ENCODE measurements at places on chromosomes 5 and 9.

GRCh38 chr5:90530736-90531487 is 1.5 kb upstream of the LYSMD3 start:
- DNase-seq: no peak

DNA sequence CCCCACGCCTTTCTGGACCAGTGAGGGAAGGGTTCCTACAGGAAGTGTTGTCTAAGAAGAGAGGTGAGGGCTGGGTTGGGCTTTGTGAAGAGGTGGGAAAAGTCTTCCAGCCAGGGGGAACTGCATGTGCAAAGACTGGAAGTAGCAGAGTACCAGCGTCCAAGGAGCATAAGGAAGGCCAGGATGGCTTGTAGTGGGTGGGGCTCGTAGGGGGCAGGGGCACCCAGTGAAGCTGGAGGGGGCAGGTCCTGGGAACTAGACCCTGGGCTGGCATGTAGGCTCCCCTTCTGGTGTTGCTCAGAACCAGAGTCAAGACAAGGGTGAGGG is 20.4 kb downstream of the PRRX2 start:
- DNase-seq: no peak

- DNase-seq: no peak
Observed at GRCh38 chr5:168552146-168552545, 23.0 kb downstream of the FBLL1 start.

DNA sequence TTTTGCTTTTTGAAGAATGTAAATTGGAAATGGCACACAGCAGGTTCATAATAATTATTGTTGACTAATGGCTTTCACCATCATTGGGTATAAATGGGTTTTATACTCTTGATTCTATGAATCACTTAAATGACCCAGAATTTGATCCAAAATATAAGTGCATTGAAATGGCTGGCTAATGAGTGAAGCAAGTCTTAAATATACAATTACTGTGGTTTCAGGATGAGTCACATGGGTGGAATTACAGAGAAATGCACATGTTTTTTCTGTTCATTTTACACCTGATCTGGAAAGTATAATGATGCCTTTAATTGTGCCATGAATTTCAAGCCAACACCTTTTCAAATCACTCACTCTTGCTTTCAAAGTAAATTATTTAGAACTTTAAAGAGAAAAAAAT is 380.8 kb upstream of the CD180 start:
- DNase-seq: no peak

- no peak for DNase-seq
Observed at GRCh38 chr9:79708541-79708940, 136.8 kb downstream of the TLE4 start.

GRCh38 chr9:14080959-14081542 is 232.9 kb downstream of the NFIB start:
- DNase-seq: no peak

- no peak for DNase-seq
Observed at GRCh38 chr9:133492061-133493021, 13.4 kb upstream of the SLC2A6 start.

GRCh38 chr9:127059765-127060361 is 62.6 kb downstream of the ANGPTL2 start:
- DNase-seq: no peak

- DNase-seq: no peak
Observed at GRCh38 chr5:56303511-56303910, 70.4 kb upstream of the ANKRD55 start.

DNA sequence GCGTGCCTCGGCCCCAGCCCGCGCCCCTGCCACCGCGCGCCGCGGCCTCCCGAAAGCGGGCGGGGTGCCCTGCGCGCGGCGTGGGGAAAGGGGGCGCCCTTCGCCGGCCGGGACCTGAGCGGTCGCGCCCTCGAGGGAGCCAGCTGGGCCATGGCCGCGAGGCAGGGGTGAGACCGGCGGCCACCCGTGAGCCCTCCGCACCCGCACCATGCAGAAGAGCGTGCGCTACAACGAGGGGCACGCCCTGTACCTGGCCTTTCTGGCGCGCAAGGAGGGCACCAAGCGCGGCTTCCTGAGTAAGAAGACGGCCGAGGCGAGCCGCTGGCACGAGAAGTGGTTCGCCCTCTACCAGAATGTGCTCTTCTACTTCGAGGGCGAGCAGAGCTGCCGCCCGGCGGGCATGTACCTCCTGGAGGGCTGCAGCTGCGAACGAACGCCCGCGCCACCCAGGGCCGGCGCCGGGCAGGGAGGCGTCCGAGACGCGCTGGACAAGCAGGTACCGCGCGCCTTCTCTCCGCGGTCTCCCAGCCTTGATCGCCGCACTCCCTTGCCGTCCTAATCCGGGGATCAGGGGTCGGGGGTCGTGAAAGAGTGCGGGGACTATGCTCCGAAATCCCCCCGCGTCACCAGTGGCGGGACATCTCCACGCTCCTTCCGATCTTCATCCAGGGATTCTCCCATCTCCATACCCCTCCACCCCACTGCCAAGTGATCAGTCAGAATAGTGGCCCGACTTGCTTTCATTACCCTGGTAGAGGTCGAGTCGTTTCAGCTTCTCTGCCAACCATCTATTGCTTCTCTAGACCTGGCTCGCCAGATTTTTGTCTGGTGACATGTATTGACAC is 590 bp downstream of the RASGRF2 start:
- peak; percentile 45 for DNase-seq

- no peak for DNase-seq
Observed at GRCh38 chr9:86531273-86531970, 177.2 kb upstream of the TUT7 start.

DNA sequence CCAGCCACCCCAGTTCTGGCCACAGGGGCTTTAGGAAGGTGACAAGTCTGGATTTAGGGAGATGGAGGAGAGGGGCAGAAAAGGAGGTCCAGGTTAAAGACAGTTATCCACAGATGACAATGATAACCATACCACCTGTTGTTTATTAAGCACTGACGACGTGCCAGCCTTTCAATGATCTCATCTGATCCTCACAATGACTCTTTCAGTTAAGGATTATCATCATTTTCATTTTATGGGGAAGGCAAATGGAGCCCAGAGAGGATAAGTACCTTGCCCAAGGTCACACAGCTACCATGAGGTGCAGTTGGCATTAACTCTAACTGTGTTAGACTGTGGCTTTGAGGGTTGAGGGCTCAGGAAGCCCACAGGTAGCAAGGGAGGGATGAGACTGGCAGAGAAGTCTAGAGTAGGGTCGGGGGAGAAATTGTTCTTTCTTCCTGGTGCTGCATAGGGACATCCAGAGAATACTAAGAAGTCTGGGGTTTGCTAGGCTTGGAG is 21.5 kb upstream of the JADE2 start:
- DNase-seq: no peak

GRCh38 chr5:10581424-10581748 is 17.5 kb downstream of the ANKRD33B start:
- no peak for DNase-seq
